Peyer's patch (tissue), 4 donors: ENCODE measurements at places on chromosomes 11 and 22. TPM values are rescaled to one million over a fixed set of nuclear protein-coding genes. Genes with fewer than 3 reads are reported as not detected.

GRCh38 chr11:6321961-6322362, 1.7 kb upstream of the CAVIN3 start:
- DNase-seq: no peak

CTSW gene
- total RNA-seq: 1.3 TPM

DNA sequence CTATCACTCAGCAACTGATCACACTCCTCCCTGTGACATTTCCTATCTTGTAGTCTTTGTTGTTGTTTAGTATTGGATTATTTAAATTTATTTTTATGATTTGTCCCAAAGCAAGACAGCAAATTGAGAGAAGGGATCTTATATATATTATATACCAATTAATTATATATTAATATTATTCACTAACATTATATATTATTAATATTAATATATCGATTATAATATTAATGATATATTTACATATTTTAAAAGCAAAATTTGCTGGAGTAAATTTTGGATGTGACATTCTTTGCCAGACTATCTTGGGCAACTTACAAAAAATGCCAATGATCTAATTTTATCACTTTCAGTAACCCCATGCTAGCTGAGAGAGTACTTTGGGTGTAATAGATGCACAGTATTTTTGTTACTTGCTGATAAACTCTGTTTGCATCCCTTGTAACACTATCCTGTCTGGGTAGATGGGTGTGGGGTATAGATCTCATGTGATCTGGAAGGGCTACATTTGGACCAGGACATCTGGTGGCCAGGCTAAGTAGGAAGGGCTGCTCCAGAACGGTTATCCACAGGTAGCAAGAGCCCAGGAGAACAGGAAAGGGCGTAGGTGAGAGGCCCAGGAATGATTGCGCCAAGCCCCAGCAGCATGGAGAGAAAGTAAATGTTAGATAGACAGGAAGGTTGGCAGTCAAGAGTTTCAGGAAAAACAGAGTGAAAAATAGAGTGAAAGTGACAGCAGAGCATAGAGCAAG, 608.6 kb upstream of the KIRREL3 start:
- DNase-seq: no peak

- DNase-seq: no peak
Observed at GRCh38 chr22:17201285-17201945, 17.8 kb downstream of the ADA2 start.

DLG2 gene
- 1.6 TPM for total RNA-seq

DNA sequence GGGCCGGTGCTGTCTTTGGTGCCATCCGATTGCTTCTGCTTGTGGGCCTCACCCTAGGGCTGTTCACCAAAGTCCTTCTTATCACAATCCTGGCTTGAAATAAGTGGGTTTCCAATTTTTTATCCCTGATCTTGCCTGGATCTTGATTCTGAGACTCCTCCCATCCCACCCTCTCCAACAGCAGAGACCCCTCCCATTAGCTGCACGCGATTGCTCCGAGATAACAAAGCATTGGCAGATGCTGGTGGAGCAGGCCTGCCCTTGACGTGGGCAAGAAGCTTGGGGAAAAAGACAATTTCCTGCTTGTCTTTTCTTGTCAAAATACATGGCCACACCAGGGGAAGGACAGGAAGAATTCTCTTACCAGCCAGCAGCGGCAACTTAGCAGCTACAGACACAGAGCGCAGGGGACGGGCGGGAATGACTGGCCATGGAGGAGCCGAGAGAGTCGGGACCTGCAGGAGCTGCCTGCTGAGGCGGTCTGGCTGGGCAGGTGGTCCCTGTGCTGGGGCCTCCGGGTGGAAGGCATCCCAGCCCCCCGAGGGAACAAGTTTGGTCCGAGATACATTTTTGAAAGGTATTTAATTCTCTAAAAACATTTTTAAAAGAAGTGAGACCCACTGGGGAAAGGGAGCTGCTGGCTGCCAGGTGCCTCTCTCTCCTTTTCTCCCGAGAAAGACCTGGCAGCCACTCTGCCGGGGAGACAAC, 9.7 kb upstream of the BID start:
- no peak for DNase-seq

CCDC87 gene
- not detected for total RNA-seq
